ENCODE measurements at places on chromosomes 7 and 10. TPM values are rescaled to one million over a fixed set of nuclear protein-coding genes. Genes with fewer than 3 reads are reported as not detected.

The CDK1 gene
- 13.9 TPM for total RNA-seq

The CPA1 gene
- under 0.01 TPM for total RNA-seq

The GALNT17 gene
- total RNA-seq, result under 0.01 TPM

The ARHGEF35 gene
- 0.51 TPM for total RNA-seq

- peak; percentile 99 for DNase-seq
Observed at GRCh38 chr10:4283846-4284610, 499.0 kb upstream of the KLF6 start.

DNA sequence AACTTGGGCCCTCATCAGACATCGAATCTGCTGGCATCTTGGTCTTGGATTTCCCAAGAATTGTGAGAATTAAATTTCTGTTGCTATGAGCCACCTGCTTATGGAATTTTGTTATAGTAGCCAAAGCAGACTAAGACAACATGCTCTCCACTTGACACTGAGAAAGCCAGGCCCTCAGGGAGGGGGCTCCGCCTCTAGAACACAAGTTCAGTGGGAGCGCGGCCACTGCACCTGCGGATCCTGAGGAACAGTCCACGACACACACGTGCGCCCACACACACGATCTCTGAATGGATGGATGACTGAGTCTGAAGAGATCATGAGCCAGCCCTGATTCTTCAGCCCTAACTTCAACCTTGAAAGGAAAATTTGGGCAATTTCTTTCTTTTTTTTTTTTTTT is 73.7 kb downstream of the CTBP2 start:
- no peak for DNase-seq

DNA sequence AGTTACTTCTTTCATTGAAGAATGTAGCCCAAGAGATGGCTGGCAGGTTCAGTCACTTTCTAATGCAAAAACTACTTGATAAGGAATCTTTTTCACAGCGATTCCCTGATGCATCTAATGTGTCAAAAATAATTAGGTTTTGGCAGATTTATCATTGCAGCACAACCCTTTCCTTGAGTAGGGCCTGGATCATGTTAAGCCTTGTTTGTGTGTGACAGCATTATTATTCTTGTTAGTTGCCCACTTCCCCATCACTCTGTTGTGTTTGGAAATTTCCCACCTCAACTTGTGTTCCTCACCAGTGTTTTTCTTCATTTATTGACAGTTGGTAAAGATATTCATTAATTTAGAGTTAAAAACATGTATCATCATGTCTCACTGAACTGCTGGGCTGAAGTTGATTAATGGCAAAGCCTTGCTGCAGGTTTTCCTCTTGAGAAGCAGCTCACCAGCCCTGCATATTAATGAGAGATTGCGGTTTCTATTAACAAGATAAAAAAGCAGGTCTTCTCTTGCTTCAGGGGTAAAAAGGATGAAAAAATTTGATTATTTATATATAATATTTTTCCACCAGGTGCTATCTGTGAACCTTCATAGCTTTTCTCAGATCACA is 233.3 kb upstream of the MDFIC start:
- peak; percentile 11 for DNase-seq

DNA sequence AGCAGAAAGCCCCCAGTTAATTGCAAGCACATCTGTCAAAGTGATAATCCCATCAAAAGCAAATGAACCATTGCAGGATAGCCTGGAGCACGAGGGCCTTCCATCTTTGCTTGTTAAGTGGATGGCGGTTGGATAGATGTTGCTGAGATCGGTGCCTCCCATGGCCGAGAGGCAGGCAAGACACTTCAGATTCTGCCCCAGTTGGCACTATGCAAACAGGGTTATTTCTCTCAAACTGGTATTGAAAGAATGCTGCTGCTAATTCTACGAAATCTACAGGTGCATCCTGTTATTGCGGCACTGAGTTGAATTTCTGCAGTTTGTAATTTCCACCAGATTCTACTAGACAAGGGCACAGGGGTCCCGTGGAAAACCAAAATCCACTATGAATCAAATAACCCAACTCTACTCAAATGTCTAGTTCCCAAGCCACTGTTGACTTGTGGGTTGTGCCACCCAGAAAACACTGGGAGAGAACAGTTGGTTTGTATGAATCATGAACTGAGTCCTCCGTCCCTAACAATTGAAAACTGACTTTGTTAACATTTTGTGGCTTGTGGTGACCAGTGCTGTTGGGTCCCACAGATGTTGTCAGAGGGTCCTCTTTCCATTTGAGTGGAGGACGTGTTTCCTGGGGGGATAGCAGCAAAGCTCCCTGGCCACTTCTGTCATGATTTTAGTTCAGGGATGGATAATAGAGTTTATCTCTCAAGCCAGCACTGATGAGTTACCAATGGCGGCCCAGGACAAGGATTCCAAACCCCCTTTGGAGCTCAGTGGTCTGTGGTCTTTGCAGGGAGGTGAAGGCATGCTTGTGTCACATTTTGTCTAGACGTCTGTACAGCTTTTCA is 7.1 kb upstream of the IL2RA start:
- DNase-seq, result peak; percentile 29

- no peak for DNase-seq
Observed at GRCh38 chr7:102319671-102320070, 33.0 kb downstream of the SH2B2 start.

DNA sequence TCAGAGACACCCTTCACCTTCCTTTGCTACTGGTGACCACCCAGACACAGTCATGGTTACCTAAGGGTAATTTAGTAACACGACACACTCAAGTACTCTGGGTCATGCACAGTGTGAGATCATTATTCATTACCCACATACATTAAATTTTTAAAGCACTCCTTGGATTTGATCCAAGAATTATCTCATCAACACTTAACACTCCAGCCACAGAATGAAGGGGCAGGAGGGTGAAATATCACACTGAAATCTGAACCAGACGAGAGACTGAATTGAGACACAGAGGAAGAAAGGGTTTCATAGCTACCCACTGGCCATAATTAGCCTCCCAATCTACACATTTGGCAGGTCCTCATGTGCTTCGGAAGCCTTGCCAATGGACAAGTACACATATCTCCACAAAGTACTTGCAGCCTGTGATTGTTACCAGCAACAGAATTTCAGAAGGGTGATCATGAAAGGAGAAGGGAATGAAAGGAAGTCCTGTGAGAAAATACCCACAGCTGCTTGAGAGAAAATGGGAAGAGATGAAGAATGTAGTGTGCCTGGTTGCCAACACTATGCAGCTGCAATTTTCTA is 189.3 kb downstream of the POLR1F start:
- peak; percentile 78 for DNase-seq

- DNase-seq, result peak; percentile 78
Observed at GRCh38 chr7:41047789-41048191, 655.1 kb downstream of the INHBA start.

GRCh38 chr7:8515640-8516185 is 82.3 kb downstream of the NXPH1 start:
- peak; percentile 1 for DNase-seq

- DNase-seq, result peak; percentile 99
Observed at GRCh38 chr10:34526758-34527730, 288.1 kb downstream of the PARD3 start.

GRCh38 chr7:142739923-142740492 is 9.3 kb upstream of the PRSS1 start:
- no peak for DNase-seq

GRCh38 chr7:92872701-92873100 is 36.3 kb upstream of the CDK6 start:
- DNase-seq, result peak; percentile 37

- no peak for DNase-seq
Observed at GRCh38 chr7:69182596-69183467, 415.4 kb upstream of the AUTS2 start.
